ENCODE measurements at places on chromosomes 2 and 18.

- no peak for DNase-seq
Observed at GRCh38 chr2:9445089-9445488, 21.6 kb downstream of the CPSF3 start.

GRCh38 chr2:156630579-156631337 lies 194.6 kb downstream of the GPD2 start:
- no peak for DNase-seq

DNA sequence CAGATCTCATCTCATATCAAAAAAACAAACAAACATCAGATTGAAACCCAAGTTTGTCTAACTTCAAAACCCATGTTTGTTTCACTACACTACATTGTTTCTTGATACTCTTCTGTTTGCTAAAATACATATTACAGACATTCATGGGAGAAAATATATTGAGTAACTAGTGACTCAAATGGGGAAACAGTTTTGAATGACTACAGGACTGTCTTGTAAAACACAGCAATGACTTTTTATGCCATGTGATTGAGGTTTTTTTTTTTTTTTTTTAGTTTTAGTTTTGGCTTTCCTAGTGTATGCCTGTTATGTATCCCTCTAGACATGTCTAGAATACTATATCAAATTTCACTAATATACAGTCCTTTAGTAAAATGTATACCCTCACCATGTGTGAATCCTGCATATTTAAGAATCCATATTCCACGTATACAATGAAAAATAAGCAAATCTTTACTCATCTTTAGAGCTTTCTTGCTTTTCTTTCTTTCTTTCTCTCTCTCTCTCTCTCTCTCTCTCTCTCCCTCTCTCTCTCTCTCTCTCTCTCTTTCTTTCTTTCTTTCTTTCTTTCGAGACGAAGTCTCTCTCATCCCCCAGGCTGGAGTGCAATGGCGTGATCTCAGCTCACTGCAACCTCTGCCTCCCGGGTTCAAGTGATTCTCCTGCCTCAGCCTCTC lies 46.6 kb upstream of the SERTAD2 start:
- no peak for DNase-seq

DNA sequence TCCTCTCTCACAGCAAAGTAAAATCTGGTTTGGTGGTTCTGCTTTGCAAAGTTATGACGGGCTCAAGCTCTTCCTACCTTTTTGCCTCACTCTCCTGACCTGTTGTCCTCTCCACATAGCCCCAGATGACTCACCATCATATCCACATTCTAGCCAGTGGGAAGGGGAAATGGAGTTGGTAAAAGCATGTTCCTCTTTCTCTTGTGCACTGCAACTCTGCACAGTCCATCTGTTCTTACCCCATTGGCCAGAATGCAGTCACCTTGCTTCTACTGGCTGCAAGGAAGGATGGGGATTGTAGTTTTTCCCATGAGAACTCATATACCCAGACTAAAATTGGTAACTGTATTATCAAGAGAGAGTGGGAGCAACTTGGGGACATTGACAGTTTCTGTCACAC lies 50.4 kb upstream of the SMIM21 start:
- DNase-seq = no peak

- no peak for DNase-seq
Observed at GRCh38 chr18:30106356-30106755, 936.2 kb downstream of the DSC3 start.

DNA sequence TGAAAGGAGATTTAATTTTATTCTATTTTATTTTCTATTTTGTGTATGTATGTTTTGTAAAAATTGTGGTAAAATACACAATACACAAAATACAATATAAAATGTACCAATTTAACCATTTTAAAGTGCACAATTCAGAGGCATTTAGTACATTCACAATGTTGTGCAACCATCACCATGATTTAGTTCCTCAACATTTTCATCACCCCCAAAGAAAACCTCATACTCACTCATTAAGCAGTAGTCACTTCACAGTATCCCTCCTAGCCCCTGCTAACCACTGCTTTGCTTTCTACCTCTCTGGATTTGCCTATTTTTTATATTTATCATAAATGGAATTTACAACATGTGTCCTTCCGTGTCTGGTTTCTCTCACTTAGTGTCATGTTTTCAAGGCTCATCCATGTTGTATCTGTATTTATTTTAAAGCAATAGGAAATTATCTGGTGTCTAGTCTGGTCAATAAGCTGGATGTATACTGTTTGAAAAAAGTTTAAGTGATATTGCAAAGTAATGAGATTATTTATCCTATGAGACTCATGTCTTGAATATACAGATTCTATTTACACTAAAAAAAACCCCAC lies 77.9 kb upstream of the GLS start:
- no peak for DNase-seq

GRCh38 chr2:19894134-19894792 lies 7.5 kb downstream of the TTC32 start:
- DNase-seq = no peak

DNA sequence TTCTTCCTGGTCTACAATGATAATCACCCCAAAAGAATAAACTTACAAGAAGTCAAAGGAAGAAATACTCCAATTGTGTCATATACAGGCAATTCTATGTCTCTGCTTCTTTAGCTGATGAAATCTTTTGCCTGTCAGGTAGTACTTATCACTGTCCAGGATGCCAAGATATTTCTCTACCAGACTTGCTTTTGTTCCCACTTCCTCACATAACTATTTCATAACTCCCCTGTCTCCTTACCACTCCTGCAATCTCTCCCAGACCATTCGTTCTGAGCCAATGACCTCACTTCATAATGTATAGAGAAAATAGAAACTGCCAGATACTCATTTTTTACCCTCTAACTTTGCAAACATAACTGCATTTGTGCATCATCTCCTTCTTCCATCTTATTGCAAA lies 39.1 kb downstream of the HNMT start:
- no peak for DNase-seq

DNA sequence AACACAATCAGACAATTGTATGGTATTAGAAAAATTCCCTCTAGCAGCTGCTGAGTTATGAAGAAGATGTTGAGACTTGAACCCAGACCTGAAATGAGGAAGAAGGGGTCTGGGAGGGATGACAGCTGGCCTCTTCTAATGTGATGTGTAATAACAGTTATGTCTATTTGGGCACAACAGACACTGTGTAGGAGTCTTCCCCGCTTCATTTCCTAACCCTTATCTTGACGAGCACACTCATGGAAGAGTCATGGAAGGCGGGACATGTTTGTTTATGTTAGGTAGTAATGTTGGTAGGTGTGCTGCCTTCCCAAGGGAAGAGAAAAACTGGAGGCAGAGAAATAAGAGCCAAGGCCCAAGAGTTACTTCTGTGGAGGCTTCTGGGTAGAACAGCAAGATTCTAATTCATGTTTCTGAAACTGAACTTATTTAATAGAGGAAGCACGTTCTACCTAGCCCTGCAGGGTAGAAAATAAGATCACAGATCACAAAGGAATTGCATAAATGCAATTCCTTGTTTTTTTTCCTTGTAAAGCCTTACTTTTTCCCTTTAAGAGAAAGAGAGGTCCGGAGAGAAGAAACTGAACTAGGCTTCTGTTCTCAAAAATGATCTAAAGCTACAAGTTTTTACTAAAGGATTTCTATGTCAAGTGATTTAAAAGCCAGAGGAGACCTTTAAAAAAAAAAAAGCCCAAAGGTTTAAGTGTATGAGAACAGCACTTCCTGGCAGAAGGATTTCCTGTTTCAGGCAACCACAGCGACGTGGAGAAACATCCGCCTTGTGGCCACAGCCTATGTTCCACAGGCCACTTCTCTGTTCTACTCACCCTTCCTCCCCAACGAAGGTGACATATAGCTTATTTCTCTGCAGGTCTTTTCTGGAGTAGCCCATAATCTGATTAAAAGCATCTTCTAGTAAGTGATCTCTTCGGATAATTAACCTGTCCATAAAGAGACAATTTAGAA lies 68.5 kb upstream of the STK17B start:
- no peak for DNase-seq

DNA sequence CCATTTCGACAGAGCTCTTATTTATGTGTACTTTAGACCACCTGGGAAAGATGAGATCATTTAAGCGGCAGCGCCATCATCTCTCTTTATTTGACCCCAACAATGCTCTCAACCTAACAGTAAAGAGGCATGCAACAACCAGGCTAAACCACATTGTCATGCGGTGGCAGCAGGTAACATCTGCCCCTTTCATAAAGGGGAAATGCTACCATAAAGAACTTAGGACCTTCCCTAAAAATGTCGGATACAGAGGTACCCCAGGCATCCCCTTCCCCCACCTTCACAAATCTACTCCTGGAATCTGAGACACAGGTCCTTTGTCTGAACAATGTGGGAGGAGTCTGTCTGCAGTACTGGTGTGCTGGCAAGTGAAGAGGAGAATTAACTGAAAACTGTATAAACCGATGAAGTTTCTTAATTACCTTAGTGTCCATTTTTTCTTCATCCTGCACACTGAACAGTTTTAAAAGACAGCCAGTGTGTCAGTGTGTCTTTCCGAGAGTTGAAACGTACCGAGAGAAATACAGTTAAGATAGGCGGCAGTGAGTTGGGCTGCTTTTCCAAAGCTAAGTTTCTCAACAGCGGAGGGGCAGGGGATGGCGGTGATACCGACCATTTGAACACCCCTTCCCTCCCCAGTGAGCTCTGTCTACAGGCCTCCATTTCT lies 1.9 kb downstream of the MEX3C start:
- DNase-seq = no peak

GRCh38 chr2:86052265-86052664 lies 53.4 kb downstream of the POLR1A start:
- no peak for DNase-seq

- no peak for DNase-seq
Observed at GRCh38 chr2:209368406-209368805, 55.4 kb upstream of the MAP2 start.

DNA sequence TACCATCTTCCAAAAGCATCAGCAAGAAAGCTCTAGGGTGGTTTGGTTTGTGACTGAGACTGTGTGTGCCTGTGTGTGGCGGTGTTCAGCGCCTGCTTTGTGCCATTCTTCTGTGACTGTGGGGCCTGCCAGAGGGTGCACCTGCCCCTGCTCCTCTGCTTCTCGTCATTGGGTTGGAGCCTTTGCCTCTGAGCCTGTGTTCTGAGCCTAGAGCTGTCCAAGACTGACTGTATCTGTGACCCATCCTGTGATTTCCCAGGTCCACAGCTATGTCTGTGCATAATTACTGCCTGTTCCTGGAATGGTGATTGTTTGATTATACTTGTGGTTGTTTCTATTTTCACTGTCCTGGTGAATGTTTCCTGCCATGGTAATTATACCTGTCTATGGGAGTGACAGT lies 57.1 kb upstream of the KLHL29 start:
- DNase-seq = no peak

GRCh38 chr2:207151048-207151447 lies 14.7 kb downstream of the KLF7 start:
- DNase-seq = no peak

- no peak for DNase-seq
Observed at GRCh38 chr18:39635966-39636365, 2070.4 kb upstream of the CELF4 start.

DNA sequence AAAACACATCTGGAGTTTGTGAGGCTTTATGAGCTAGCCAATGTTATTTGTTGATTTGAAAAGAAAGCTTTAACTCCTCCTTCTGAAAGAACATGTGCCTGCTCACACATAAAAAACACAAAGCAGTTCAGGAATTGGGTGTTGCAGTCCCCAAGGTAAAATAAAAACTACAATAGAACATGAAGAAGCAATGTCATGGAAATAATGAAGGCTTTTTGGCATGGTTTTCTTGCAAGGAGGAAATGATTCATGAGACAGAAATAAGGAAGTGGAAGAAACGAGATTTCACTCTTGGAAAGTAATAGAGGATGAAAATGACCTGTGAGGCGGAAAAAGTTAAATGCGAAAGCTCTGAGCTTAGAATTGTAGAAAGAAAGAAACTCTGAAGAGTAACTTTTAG lies 81.1 kb downstream of the TRIB2 start:
- DNase-seq = no peak

DNA sequence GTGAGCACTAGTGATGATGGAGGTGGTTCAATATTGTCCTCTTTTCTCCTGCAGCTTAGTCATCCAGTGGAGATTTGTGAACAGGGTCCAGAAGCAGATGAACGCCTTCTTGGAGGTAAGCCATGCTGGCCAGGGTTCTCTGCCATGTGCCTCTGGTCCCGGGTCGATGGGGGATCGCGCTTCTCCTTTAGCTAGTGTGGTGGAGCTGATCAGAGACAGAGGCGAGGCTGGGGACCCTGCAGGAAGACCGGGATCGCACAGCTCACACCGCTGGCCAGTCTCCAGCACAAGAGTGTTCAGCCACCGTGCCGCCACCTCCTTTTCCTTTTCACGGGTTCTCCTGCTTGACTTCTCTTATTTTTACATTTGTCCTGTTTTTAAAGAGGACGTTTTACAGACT lies 243.4 kb downstream of the ALPK2 start:
- DNase-seq = no peak

GRCh38 chr2:233339427-233339826 lies 14.9 kb upstream of the DGKD start:
- no peak for DNase-seq

DNA sequence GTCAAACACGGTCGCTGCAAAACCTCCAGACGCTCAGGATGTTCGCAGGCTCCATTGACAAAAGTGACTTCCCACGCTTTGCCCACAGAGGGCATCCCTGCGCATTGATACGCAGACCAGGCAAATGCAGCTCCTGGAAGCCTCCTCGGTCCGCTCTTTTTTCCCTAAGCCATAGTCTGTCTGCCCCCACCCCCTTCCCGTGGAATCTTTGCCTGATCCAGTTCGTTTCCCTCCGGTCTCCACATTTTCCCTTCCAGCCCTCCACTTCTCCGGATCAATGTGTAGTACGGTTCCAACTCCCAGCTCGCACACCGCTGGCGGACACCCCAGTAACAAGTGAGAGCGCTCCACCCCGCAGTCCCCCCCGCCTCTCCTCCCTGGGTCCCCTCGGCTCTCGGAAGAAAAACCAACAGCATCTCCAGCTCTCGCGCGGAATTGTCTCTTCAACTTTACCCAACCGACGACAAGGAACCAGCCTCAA lies at the start of gene DCC:
Gene DCC, plus strand, starts transcription at position 307 of the 481 bp plus-strand sequence. CDS start 591 bp downstream, outside the sequence.
- DNase-seq = no peak

DNA sequence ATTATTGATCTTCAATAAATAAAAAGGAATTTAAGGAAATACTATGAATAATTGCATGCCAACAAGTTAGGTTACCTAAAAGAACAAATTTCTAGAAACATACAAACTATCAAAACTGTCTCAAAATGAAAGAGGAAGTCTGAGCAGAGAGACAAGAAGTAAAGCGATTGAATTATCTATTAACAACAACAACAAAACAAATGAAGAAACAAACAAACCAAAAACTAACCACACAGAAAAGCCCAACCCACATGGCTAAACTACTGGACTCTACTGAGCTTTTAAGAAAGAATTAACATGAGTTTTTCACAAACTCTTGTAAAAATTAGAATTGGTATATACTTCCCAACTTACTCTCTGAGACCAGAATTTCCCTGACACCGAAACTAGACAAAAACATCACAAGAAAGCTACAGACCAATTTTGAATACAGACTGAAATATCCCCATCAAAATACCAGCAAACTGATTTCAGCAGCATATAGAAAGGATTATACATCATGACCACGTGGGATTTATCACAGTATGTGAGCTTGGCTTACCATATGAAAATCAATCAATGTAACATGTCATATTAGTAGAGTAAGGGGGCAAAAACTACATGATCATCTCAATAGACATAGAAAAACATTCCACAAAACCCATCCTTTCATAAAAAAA lies 16.6 kb upstream of the GALNT1 start:
- no peak for DNase-seq

GRCh38 chr18:14962626-14963025 lies 214.7 kb downstream of the ANKRD30B start:
- no peak for DNase-seq

GRCh38 chr2:85222792-85223191 lies 89.6 kb downstream of the TCF7L1 start:
- DNase-seq = no peak

GRCh38 chr2:201406077-201406662 lies 45.1 kb downstream of the TRAK2 start:
- DNase-seq = no peak

All from ovary (tissue), 10 donors.